ENCODE measurements at places on chromosomes 5 and 9.

- no peak for DNase-seq
Measured at GRCh38 chr9:94771096-94771495, 44.6 kb downstream of the AOPEP start.

DNA sequence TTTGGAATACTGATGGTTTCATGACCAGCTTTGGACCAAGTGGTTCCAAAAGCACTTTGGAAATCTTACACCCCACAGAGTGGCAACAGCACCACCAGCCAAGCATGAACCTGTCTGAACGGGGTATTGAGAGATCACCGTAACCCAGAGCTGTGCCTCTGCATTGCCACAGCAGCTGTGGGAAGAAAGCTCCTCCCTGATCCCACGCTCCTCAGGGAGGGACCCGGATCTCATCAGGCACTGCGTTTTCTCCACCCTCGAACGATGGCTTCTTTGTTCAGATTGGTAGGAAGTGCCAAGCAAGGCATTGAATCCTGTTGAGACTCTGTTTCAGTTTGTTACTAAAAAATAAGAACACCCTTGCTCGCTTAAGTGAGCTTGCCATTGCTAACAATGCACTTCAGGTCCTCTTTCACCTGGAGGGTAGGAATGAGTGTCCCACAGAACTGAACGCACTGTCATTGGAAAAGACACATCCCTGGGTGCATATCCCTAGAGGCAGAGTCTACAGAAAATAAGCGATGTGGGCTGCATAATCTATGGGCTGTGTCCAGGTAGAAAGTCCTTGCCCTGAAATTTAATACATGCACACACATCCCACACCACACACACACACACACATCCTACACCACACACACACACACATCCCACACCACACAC is 118.0 kb upstream of the ICE1 start:
- DNase-seq, result no peak

GRCh38 chr5:108836492-108836891 is 88.8 kb downstream of the FER start:
- no peak for DNase-seq

- no peak for DNase-seq
Measured at GRCh38 chr9:94443032-94443722, 111.7 kb upstream of the PCAT7 start.

DNA sequence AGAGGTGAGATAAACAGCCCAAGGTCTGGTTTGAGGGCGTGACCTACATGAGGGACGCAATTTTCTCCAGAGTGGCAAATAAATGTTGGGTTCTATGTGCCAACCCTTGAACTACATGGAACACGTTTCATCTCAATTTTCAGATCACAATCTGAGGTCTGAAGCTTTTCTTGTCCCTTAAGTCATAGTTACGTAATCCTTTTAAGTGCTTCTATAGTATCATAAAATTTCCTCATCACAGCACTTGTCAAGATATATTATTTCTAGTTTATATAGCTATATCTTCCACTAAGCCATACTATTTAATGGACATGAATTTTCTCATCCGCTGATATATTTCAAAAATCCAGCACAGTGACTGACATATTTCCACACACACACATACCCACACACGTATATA is 53.1 kb upstream of the GRIN3A start:
- DNase-seq, result no peak

Data from A172 (cell line).